ENCODE measurements at places on chromosomes 3 and 15.

DNA sequence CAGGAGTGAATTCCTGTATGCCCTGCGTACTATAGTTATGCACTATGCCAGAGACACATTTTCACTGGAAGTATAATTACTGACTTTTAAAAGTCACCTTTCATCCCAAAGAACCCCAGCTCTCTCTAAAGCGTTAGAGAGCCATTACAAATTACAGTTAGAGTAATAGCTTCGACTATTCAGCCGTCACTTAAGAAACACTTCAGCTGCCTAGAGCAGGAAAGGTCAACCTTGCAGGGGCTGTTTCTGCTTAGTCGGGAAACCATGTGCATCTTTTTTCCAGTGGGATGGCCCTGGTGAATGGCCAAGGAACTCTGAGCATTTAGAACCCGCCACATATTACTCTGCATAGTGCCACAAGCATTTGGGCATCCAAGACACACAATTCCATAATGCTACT is 235.9 kb downstream of the ARRDC4 start:
- DNase-seq = no peak

DNA sequence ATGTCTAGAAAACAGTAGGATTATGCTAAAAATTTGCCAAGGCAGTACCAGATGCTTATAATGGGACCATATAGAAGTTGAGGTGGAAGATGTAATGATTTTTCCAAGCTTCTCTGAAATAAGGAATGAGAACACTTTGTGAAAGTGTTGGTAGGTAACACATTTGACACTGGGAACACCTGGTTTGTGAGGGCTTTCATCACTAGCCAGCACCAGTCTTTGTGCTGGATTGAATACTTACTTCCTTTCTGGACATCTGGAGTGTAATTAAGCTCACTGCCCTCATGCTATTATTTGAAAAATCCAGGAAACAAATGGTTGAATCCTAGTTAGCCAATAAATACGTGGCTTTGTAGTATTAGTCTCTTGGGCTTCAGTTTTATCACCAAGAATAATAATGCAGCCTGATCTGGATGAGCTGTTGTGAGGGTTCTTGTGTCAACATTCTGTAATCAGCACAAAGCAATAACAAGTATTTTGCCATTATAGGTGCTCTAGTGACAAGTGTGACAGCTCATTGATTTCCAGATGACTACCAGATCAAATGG is 12.9 kb downstream of the CCDC80 start:
- no peak for DNase-seq

DNA sequence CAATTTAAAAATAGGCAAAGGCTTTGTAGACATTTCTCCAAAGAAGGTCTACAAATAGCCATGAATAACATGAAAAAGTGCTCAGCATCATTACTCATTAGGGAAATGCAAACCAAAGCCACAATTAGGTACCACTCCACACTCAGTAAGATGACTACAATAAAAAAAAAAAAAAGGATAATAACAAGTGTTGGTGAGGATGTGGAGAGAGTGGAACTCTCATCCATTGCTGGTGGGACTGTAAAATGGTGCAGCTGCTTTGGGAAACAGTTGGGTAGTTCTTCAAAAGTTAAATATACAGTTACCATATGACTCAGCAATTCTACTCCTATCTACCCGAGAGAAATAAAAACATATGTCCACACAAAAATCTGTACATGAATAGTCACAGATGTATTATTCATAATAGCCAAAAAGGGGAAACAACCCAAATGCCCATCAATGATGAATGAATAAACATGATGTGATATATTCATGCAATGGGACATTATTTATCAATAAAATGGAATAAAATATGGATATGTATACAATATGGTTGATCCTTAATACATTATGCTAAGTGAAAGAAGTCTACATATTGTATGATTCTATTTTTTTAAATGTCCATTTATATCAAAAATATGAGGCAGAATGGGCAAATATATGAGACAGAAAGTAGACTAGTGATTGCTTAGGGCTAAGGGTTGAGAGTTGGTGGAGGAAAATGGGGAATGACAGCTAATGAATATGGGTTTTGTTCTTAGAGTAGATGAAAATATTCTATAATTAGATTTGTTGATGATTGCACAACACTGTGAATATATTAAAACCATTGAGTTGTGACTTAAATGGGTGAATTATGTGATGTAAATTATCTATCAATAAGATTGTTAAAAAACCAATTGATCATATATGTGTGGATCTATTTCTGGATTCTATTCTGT is 66.1 kb upstream of the SMAD3 start:
- no peak for DNase-seq

DNA sequence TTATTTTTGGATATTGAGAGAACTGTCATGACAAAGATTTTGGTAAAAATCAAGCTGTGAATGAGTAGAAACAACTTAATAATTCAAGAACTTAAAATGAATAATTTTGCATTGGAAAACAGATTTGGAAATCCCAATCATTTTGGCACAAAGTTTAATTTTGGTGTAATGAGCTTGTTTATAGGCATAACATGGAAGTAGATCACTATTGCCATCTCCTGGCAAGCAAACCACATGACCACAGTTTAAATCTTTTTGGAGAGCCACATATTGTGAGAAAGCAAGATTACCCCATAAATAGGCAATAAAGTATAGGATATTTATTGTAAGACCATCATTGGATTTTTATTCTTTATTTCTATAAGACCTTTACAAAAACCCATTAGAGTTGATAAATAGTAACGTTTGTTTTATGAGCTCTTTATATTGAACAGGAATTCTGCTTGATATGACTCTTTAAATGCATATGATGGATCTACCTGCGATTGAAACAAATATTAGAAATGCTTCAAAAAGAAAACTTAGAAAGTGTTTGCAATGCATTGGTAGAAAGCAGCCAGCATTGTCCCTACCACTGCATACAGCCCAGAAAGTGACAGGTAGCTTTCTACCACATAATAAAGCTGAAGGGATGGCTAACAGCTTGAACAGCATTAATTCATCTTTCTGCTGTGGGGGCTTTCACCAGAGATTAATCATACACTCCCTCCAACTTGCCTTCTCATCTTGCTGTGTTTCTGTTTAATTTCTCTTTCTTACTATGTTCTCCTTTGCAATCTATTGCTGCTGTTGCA is 766.8 kb downstream of the TBL1XR1 start:
- DNase-seq = peak; percentile 32

GRCh38 chr15:33150431-33150941 is 44.0 kb downstream of the FMN1 start:
- DNase-seq = no peak

- DNase-seq = no peak
These were observed 144.3 kb downstream of the FBN1 start for GRCh38 chr15:48501208-48501607.

DNA sequence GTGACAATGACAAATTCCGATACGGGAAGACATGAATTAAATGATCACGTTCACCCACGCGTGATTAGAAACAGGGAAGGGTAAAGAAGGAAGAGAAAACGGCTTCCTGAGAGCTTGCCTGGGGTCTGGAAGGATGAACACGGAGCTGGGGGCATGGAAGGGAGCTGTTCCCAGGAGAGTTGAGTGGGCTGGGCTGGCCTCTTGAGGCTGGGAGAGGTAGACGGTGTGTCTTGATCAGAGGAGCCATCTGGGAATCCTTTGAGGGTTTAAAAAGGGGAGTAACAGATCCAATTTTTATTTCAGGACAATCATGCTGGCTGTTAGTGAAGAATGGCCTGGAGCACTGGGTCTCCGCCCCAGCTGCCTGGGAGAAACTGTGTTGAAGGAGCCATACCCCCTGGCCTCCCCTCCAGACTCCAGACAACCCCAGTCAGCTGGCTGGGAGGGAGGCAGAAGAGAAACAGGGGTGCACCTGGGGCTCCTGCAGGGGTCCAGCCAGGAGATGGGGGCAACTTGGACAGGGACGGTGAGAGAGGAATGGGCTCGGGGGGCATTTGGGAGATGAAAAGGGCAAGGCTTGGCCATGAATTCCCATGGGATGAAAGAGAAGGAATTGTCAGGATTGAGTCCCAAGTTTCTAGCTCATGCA is 53.6 kb upstream of the CGNL1 start:
- DNase-seq = no peak

DNA sequence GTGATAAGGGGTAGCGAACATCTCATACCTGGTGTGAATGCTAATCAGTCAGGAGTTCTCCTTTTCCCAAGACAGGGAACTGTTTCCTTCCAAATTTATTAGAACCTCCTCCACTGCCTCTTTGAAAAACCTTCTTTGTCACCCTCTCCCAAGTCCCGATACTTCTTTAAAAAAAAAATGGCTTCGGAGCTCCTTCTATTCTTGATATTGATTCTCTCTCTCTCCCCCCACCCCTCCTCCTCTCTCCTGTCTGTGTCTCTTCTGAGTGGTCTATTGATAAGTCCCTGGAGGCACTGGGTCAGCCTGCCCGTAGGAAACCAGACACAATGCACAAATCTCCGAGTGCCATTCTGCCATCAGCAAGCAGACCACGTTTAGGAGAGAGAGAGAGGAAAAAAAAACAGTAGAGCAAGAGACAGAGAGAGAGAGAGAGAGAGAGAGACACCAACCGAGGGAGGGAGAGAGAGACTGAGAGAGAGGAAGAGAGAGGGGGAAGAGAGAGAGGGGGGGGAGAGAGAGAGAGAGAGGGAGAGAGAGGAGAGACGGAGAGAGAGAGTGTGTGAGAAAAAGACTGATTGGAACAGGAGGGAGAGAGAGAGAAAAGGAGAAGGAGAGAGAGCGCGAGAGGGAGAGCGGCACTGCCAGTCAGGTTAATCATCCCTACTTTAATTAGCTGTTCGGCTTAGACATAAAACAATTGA is 160.9 kb downstream of the TIGIT start:
- DNase-seq = no peak

DNA sequence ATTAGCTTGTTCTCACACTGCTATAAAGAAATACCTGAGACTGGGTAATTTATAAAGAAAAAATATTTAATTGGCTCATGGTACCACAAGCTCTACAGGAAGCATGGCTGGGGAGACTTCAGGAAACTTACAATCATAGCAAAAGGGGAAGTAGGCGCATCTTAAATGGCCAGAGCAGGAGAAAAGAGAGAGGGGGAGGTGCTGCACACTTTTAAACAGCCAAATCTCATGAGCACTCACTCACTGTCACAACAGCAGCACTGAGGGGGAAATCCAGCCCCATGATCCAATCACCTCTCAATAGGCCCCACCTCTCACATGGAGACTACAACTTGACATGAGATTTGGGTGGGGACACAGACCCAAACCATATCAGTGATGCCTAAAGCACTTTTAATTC is 82.5 kb downstream of the DCLK3 start:
- DNase-seq = no peak

DNA sequence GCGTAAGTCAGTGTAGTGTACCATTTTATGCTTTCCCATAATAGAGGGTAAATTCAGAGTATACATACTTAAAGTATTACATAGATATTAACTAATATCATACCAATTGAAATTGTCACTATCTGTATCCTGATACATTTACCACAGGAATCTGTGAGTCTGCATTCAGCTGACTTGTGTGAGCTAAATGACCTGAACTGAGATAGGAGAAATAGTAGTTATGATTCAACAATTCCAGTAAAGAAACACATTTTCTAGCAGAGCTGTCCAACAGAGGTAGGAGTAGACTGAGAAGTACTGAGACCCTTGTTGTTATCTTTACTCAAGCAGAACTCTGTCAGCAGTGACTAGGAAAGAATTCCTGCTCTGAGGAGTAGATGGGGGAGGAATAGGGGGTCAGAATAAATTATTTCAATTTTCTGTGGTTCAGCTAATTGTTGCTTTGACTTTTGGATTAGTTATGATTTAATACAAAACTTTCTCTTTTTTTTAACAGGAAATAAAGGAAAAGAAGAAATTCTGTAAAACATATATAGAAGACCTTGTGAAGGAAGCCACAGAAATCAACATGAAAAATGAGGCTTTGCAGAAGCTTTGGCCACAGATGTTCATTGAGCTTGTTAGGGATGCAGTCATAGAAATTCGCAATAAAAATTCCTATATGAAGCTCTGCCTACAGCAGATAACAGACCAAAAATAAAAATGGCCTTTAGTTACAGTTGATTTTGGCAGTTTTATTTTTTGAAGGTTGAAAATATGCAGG is 66.2 kb upstream of the THSD4 start:
- no peak for DNase-seq

GRCh38 chr3:34219556-34219955 is 421.1 kb downstream of the PDCD6IP start:
- no peak for DNase-seq

DNA sequence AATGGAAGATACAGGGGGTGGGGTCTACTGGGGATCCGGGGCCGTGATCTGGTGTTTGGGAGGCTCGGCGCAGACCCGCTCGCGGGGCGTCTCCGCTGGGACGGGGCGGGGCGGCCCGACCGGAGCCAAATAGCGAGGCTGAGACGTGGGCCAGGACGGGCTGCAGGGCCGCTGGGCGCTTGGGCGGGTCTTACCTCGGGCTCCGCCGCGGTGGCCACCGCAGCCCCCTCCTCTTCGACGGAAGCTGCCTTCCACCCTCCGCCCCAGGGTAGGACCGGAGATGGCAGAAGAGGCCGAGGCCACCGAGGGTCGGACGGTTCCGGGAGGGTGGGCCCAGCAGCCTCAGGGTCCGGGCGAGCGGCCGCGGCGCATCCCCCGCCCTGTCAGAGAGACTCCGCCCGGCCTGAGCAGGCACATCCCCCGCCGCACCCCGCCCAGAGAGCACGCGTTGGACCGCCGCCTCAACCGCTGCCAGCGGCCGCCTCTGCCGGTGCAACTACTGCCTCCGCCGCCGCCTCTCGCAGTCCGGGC is 399 bp downstream of the MYO9A start:
- peak; percentile 70 for DNase-seq

DNA sequence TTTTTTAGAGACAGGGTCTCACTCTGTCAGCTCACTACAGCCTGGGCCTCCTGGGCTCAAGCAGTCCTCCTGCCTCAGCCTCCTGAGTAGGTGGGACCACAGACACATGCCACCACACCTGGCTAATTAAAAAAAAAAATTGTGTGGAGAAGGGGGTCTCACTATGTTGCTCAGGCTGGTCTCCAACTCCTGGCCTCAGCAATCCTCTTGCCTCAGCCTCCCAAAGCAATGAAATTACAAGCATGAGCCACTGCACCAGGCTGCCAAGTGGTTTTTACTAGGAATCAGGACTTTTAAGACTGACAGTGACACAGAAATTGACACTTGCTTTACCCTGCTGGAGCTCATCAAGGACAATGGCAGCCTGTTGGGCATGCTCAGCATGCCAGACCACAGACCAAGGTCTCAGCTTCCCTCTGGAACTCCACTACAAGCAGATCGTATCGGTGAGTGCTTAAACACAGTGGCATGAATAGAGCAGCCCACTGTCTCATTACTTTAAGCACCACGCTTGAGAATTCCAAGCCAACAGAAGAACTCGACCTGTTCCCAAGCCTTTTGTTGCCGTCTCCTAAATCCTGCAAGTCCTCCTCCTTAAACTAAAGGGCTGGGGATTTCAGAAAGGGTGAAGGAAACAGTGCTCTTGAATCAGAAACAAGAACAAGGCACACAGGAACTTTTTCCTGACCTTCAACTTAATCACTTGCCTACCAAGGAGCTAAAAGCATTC is 41.4 kb downstream of the EOMES start:
- no peak for DNase-seq

All from hematopoietic multipotent progenitor cell treated with erythropoietin and hydrocortisone succinate and interleukin-3 and kit ligand, for 8 days (in vitro differentiated cells).